ENCODE measurements at places on chromosomes 12 and 14. TPM values are rescaled to one million over a fixed set of nuclear protein-coding genes. Genes with fewer than 3 reads are reported as not detected.

DNA sequence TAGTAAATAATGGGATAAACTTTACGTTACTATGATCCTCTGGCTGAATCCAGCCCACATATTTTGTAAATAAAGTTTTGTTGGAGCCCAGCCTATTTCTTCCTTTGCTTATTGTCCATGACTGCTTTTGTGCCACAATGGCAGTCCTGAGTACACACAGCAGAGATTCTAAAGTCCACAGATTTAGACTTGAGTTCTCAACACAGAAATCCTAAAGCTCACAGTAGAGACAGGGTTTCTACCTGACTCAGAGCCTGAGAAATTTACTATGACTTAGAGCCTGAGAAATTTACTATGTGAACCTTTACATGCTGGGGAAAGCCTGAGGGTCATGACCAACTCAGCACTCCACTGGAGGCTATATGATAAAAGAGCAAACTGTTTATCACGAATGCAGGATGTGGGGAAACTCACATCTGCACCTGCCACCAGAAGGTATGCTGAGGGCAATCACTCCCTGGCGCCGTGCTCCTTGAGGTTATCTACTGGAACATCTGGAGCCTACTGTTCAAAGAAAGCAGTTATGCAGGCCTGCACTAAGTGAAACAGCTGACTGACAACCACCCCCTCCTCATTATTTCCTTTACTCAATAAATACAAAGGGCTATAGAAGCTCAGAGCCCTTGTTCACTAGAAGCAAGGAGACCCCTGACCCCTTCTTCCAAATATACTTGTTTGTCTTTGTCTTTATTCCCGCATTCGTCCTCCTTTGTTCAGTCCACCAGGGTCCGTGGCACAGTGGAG lies 52.6 kb upstream of the BICD1 start:
- H3K4me1 ChIP-seq = no peaks in the 10 kb centered on the region
- no peaks in the 10 kb centered on the region for H3K36me3 ChIP-seq
- no peaks in the 10 kb centered on the region for H3K27me3 ChIP-seq
- H3K4me3 ChIP-seq = no peak overlapping the region
- DNase-seq = no peak

- H3K36me3 ChIP-seq = no peaks in the 10 kb centered on the region
- H3K4me3 ChIP-seq = peak overlapping the region; percentile 73
- peaks cover 7% of the 10 kb centered on the region for H3K4me1 ChIP-seq
- DNase-seq = no peak
- peaks cover 24% of the 10 kb centered on the region for H3K27me3 ChIP-seq
- H3K27ac ChIP-seq = no peak overlapping the region
Measured at GRCh38 chr14:64987438-64987767, 708 bp downstream of the FNTB start.

LAG3 gene
- 2.9 TPM for total RNA-seq

WSCD2 gene
- 6.6 TPM for total RNA-seq

AQP6 gene
- 0.12 TPM for total RNA-seq

TMPRSS12 gene
- total RNA-seq = not detected

All from neural progenitor cell (in vitro differentiated cells).